Naive B cell (primary cell): ENCODE measurements at places on chromosomes 1 and 21. TPM values are rescaled to one million over a fixed set of nuclear protein-coding genes. Genes with fewer than 3 reads are reported as not detected.
A peak's percentile ranks its signal among the peaks of the same experiment; 100 is the strongest.

Gene DLGAP3
- 0.41 TPM for polyA plus RNA-seq

- DNase-seq, result no peak
Observed at GRCh38 chr1:101965341-101965740, 31.4 kb downstream of the OLFM3 start.

- DNase-seq, result no peak
Observed at GRCh38 chr1:185074307-185074706, 28.9 kb downstream of the RNF2 start.

DNA sequence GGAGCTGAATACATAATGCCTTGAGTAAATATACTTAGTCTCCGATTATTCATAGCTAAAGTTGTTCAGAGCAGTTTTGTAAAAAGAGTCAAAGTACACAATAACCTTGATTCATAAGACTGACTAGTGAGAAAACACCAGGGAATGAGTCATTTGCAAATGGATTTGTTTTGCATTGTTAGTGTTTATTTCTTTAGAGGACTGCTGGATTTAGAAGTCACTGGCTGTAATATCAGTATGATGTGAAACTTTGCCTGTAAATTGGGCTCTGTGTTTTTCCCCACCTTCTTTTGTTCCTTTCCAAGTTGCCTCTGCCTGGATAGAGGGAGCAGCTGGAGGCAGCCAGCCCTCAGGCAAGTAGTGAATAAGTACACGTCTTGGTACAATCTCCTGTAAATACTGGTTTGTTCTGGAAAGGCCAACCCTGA lies 474.7 kb downstream of the NUF2 start:
- no peak for DNase-seq

DNA sequence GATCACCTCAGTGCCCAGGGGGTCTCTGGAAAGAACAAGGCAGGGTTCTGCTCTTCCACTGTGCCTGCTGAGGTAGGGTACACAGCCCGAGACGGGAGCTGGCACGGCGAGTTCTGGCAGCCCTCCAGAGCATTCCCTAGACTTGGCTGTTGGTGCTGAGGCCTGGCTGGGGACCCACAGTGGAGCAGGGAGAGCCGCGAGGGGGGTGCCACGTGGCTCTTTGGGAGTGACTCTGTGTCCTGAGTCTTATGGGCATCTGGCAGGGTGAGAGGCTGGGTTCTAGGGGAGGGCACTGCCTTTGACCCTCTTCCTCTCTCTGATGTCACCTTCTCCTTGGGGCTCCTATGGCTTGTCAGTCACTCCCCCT lies 336.4 kb downstream of the CAMTA1 start:
- DNase-seq, result no peak

Gene RPE65
- polyA plus RNA-seq, result not detected

DNA sequence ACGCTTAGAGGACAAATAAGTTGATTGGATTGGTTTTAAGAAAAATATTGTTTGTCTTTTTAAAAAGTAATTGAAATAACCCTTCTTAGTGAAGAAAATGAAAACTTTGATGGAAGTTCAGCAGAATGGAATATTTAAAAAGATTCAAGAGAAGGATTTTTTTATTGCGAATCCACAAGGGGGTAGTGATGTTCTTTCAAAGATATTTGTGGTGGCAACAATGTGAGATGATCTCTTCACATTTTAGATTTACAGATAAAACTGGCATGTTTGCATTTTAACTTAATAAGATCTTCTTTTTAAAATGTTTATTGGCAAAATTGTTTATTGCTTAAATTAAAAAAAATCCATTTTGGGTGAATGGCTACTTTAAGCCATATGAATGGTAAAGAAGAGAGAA lies 8.9 kb downstream of the CAMTA1 start:
- DNase-seq, result peak; percentile 6

- DNase-seq, result no peak
Observed at GRCh38 chr1:53643881-53644390, 95.0 kb downstream of the GLIS1 start.

Gene CD5L
- polyA plus RNA-seq, result not detected
